ENCODE measurements at places on chromosomes 5 and 9.

- no peak for DNase-seq
These were observed 15.0 kb upstream of the PFDN1 start for GRCh38 chr5:140317859-140318258.

DNA sequence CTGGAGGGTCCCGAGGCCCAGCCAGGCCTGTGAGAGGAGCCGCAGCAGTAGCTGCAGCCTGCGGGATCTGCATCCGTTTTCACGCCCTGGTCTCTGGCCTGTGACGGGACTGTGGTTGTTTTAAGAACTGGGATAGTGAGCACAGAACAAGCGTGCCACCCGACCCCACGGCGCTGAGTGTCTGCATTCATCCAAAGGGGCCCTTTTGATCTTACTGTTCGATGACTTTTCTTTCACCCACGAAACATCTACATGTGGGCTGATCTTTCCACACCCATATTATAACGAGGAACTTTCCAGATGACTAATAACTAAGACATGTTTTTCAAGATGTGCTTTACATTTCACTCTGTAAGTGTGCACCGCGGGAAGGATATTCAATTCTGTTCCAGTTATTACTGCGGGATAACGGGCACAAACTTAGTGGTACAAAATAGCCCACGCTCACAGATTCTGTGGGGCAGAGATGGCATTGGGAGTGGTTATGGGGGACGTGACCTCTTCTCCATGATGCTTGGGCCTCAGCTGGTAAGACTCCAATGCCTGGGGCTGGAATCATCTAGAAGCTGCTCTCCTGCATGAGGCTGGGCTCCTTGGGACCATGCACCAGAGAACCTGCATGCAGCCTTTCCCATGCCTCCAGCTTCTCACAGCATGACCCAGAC is 165.0 kb downstream of the SYK start:
- DNase-seq, result no peak

DNA sequence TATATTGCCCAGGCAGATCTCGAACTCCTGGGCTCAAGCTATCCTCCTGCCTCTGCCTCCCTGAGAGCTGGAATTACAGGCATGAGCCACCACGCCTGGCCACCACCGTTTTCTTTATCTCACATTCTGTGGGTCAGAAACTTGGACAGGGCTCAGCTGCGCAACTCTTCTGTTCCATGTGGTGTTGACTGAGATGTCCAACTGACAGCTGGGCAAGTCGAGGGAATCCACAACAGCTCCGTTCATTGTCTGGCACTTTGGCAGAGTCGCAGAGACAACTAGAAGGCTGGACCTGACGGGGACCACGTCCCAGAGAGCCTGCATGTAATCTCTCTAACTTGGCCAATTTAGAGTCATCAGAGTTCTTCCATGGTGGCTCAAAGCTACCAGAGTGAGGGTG is 36.2 kb upstream of the AOPEP start:
- no peak for DNase-seq

DNA sequence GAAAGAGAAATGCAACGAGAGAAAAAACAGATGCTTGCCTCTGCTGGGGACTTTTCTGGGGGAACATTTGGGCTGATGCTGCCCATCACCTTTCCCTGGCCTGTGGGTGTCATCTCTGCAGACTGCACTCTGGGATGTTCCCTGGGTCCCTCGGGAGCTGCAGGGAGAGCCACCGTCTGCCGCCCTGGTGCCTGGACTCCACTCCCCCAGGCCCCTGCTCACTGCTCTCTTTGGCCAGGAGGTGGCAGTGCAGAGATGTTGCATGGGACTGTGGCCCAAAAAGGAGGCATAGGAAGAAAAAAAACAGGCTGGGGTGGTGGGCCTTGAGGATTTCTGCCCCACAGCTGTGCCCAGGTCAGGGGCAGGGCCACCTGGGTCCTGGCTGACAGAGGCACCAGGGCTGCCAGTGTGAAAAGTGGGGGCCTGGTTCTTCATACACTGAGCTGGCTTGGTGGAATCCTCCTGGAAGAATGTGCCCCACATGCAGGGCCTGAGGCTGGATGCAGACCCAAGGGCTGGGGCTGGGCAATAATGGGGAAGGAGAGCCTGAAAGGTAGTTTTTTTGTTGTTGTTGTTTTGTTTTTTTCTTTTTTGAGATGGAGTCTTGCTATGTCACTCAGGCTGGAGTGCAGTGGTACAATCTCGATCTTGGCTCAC is 353.6 kb downstream of the SLIT3 start:
- peak; percentile 6 for DNase-seq

- no peak for DNase-seq
These were observed 411.5 kb downstream of the GADD45G start for GRCh38 chr9:90016272-90016671.

GRCh38 chr9:101567725-101568350 is 26.9 kb downstream of the PPP3R2 start:
- DNase-seq, result no peak

- DNase-seq, result no peak
These were observed 5.3 kb upstream of the TXN start for GRCh38 chr9:110261632-110262031.

- DNase-seq, result no peak
These were observed 138.4 kb upstream of the SLIT3 start for GRCh38 chr5:169439362-169439761.

DNA sequence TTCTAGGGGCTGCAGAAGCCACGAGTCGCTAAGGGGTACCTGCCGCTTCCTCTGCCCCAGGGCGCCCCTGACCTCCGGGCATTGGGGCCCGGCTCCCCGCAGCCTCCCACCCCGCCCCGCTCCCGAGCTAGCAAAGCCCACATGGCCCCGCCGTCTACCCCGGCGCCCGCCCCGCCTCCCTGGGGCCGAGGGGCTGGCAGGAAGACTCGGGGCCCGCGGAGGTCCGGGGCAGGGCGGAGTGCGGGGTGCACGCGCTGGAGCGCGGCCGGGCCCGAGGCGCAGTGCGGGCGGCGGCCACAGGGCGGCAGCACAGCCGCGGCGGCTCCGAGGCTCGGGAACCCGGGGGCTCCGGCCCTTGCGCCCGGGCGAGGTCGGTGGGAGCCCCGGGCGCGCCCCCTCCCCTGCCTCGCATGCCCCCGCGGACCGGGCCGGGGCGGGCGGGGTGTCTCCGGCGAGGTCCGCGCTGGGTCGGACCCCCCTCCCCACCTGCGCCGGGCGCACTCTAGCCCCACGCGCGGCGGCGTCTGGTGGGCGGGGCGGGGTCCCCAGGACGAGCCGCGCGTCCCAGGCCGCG is 6.7 kb downstream of the NRARP start:
- DNase-seq, result peak; percentile 40

DNA sequence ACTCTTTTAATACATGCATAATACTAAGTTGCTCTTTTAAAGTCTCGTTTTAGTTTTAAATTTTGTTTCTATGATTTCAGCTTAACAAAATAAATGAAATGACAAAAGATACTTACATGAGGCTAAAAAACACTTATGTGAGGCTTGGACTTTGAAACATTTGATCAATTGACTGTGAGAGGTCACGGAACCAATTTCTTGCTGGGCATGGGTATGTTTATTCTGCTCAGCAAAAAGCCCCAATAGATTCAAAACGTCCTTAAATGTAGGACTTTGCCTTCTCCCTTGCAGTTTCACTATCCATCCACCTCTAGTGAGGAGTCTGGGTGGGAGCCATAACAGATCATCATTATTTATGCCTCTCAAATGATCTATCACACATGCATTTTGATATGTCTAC is 191.9 kb downstream of the ZSWIM6 start:
- DNase-seq, result no peak

GRCh38 chr5:173472164-173472563 is 143.9 kb upstream of the STC2 start:
- DNase-seq, result no peak

DNA sequence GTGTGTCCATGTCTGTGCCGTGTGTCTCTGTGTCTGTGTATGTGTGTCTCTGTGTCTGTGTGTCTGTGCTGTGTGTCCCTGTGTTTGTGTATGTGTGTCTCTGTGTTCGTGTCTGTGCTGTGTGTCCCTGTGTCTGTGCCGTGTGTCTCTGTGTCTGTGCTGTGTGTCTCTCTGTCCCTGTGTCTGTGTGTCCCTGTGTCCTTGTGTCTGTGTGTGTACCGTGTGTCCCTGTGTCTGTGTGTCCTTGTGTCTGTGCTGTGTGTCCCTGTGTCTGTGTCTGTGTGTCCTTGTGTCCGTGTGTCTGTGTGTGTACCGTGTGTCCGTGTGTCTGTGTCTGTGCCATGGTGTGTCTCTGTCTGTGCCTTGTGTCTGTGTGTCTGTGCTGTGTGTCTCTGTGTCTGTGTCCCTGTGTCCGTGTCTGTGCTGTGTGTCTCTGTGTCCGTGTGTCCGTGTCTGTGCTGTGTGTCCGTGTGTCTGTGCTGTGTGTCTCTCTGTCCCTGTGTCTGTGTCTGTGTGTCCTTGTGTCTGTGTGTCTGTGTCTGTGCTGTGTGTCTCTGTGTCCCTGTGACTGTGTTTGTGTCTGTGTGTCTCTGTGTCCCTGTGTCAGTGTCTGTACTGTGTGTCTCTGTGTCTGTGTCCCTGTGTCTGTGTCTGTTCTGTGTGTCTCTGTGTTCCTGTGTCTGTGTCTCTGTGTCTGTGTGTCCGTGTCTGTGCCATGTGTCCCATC is 23.2 kb downstream of the CACNA1B start:
- no peak for DNase-seq

DNA sequence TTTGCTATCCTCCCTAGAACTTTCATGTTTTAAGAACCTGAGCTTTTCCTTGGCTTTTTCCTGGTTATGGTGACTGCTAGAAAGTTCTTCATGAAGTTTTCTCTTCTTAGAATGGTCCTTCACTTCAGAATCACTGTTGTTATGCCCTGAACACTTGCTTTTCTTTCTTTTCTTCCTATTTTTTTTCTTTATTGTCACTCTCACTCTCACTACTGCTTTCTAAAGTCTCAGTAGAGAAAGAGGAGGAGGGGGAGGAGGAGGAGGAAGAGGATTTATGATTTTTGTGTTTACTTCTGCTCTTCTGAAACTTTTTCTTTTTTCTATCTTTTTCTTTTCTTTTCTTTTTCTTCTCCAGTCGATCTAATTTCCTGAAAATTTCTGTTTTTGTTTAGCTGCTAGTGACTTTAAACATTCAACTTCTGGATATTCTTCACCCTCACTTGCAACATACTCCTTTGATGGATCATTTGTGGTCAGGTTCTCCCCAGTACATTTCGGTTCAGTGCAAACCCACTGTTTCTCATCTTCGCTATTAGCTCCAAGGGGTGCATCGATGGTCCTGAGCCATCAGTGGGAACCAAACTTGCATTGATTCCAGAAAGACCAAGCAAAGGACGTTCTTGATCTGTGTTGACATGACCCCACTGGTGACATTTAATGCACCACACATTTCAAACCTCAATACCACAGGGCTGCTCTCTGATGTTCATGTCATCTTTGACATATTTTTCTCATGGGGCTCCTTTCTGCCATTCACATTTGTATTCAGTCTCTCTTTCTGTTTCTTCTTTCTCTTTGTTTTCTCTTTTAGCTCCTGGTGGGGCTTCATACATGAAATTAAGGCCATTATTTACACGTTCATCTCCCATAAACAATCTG is 81.6 kb upstream of the HAND1 start:
- DNase-seq, result no peak

- DNase-seq, result no peak
These were observed 93.4 kb downstream of the LMX1B start for GRCh38 chr9:126707083-126707482.

- no peak for DNase-seq
These were observed 117.9 kb upstream of the FST start for GRCh38 chr5:53362521-53362941.

DNA sequence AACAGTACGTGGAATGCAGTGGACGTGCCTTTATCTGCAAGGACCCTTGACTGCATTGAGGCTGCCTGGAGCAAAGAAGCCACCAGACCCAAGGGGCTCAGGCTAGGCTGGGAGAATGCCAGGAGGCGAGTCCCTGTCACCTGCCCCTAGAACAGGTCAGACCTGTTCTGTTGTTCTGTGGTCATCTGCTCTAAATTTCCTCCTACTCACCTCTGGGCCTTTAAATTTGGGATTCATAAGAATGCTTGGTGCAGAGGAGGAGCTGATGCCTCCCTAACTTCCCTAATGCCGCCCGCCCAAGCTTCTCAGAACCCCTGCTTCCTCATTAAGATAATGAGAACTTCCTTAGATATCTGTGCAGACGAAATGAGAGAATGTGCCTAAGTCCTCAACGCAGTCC is 32.0 kb downstream of the DAPK1 start:
- DNase-seq, result no peak

DNA sequence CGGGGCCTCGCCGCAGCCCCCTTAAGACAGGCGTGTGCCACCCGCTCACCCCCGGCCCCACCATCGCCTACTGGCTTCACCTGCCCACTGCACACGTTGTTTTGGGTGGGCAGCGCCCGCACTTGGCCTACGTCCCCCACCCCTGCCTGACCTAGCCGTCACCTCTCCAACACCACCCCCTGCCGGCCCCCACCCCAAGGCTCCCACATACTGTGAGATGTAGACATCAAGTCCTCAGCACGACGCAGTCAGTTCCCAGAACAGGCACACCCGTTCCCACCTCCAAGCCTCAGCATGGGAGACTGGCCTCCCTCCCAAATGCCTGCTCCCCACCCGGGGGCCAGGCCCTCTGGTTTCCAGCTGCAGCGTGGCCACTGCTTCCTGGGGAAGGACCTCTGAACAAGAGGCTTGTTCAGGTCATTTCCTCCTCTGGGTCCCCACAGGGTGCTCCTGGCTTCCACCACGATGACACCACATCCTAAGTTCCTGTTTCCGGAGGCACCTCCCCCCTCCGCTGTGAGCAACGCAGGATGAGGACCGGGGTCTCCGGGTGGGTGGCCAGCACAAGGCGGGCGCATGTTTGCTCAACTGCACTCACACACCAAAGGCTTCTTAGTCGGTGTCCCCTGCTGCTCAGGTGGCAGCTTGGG is 11.3 kb downstream of the DBN1 start:
- DNase-seq, result no peak

- DNase-seq, result no peak
These were observed 1.2 kb downstream of the HSPA5 start for GRCh38 chr9:125239631-125240597.

- no peak for DNase-seq
These were observed 262.5 kb upstream of the IRX1 start for GRCh38 chr5:3333105-3333504.

DNA sequence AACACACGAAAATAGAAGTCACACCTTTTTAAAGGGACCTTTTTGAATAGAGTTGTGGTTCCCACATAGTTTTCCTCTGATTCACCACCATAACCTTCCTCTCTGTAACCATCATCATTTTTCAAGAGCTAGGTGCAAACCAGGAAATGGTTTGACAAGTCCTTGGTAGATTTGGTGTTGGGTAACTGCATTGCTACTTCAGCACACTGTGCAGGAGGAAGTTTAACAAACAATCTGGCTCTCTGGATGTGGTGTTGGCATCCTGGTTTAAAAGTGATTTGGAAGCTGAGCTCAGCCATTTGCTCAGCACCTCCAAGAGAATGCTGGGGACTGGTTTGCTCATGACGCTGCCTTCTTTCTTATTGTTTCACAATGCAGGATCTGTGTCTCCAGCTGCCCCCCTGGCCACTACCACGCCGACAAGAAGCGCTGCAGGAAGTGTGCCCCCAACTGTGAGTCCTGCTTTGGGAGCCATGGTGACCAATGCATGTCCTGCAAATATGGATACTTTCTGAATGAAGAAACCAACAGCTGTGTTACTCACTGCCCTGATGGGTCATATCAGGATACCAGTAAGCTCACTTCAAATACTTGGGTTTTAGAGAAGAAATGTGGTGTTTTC is 213.1 kb downstream of the RFK start:
- no peak for DNase-seq

- no peak for DNase-seq
These were observed 222.6 kb upstream of the PIK3R1 start for GRCh38 chr5:67992923-67993322.

- DNase-seq, result no peak
These were observed 83.4 kb downstream of the ACTL7B start for GRCh38 chr9:108772301-108772894.

Data from stimulated activated CD4-positive, alpha-beta T cell treated with anti-CD3 and anti-CD28 coated beads, Interleukin-1b, Interleukin-23, amount 100 ng/mL, for 24 hours (primary cell).